MG63 (cell line): ENCODE measurements at places on chromosomes 12 and 14. TPM values are rescaled to one million over a fixed set of nuclear protein-coding genes. Genes with fewer than 3 reads are reported as not detected.
A peak's percentile ranks its signal among the peaks of the same experiment; 100 is the strongest.

The MCRS1 gene
- 54.4 and 107 TPM in 2 replicates for total RNA-seq

DNA sequence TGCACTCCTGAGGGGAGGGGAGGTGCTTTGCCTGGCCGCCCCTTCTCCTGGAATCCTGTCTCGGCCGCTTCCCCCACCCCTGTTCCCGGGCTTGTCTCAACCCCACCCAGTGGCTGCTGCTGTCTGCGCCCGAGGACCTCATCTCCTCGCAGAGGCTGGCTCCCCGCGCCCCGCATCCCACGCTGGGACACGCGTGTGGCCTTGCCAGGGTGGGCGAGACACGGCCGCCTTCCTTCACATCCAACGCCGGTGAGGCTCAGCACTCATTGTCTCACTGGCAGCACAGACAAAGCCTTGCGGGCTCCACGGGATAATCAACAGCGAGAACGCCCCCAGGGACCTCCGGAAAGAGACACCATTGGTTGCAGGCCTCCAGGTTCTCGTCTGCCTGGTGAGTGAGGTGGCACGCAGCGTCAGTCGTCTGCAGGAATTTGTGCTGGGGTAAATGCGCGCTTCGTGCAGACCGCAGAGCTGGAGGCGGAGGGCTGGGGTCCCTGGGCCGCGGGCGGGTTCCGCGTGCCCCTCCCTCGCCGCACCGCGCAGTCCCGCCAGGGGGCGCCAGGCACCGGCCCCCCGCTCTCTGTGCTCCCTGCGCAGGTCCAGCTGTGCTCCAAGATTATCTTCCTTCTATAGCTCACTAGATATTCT is 26.8 kb downstream of the CCDC177 start:
- peak; percentile 9 for DNase-seq

The DIO2 gene
- total RNA-seq = 0.53 TPM in 1 of 2 replicates, not detected in the other

The INSM2 gene
- not detected in 2 replicates for total RNA-seq

DNA sequence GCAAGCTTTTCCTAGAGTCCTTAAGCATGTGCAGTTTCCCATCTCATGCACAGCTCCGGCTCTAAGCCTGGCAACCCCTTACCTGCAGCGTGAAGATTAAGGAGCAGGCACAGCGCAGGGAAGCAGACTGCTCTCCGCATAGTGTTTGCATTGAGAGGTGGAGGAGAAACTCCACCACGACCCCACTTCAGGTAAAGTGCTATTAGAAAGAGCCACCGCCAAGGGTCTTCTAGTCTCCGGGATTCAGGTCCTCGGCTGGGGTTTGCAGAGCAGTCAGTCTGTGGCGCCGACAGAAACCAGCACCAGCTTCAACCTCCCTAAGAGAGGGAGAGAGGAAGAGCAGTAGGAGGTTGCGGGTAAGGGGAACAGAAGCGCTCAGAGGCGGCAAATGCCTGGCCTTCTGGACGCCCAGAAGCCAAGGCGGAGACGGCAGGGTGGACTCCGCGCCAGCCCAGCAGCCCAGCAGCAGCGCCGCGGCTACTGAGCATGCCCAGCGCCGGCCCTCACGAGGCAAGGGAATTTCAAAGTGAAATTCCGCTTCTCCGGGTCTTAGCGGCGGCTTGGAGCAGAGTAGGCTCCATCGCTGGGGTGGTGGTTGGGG is at the start of gene PTPRR:
Gene PTPRR (minus strand): TSS at position 488 of the 601 bp plus-strand sequence. CDS start 348 bp downstream, at position 140.
- no peak for DNase-seq

- DNase-seq = no peak
Measured at GRCh38 chr12:88153959-88154358, 11.9 kb downstream of the TMTC3 start.

DNA sequence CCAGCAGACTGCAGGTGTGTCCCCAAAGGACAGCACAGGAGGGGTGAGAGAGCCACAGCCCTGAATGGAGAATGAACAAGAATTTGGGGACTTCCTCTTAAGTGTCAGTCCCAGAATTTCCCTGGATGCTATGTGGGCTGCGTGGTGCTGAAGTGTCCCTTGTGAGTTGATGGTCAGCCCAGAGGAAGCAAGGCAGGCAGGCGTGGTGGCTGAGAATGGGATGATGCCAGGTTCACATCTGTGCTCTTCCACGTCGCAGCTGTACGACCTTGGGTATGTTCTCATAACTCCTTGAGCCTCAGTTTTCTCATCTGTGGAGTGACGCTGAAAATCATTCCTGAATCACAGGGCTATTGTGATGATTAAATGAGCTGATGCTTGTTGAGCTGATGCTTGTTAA is 62.1 kb upstream of the GPATCH2L start:
- DNase-seq = no peak

The ADAMTS20 gene
- not detected in 2 replicates for total RNA-seq

DNA sequence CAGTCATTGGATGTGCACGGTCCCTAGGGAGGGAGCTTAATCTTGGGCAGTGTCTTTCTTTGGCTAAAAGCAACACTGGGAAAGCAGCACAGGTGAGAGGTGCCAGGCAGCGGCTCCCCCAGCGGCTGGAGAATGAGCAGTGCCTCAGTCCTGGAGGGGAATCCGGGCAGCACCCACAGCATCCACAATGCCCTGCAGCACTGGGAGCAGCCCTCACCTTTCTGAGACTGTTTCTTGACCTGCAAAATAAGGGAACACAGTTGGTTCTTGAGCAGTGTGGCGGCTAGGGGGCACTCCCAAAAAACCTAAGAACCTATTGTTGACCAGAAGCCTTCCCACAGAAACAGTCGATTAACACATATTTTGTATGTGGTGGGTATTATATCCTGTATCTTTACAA is 75.8 kb downstream of the SINHCAF start:
- no peak for DNase-seq
